CD8-positive, alpha-beta memory T cell (primary cell): ENCODE measurements at places on chromosomes 11 and 22.

- DNase-seq: no peak
- H3K36me3 ChIP-seq: peaks cover 14% of the 10 kb centered on the region
- no peak overlapping the region for H3K4me3 ChIP-seq
- no peaks in the 10 kb centered on the region for H3K4me1 ChIP-seq
- H3K27ac ChIP-seq: no peak overlapping the region
These were observed 4.2 kb upstream of the SUSD2 start for GRCh38 chr22:24177045-24177444.

- H3K4me3 ChIP-seq: no peak overlapping the region
- H3K27me3 ChIP-seq: no peaks in the 10 kb centered on the region
- DNase-seq: no peak
- no peaks in the 10 kb centered on the region for H3K4me1 ChIP-seq
These were observed 76.6 kb upstream of the LRRC4C start for GRCh38 chr11:41536021-41536568.

- H3K27me3 ChIP-seq: no peaks in the 10 kb centered on the region
- H3K36me3 ChIP-seq: no peaks in the 10 kb centered on the region
- H3K27ac ChIP-seq: no peak overlapping the region
- no peaks in the 10 kb centered on the region for H3K4me1 ChIP-seq
- no peak for DNase-seq
These were observed 436.2 kb downstream of the BUD13 start for GRCh38 chr11:116336540-116336939.

GRCh38 chr11:125720781-125721180, 25.3 kb upstream of the PATE1 start:
- H3K4me3 ChIP-seq: no peak overlapping the region
- H3K27me3 ChIP-seq: no peaks in the 10 kb centered on the region
- H3K27ac ChIP-seq: no peak overlapping the region

GRCh38 chr11:44955015-44955738, 4.5 kb upstream of the TP53I11 start:
- H3K36me3 ChIP-seq: no peaks in the 10 kb centered on the region
- H3K27ac ChIP-seq: no peak overlapping the region
- DNase-seq: no peak
- H3K27me3 ChIP-seq: no peaks in the 10 kb centered on the region

GRCh38 chr22:19040391-19040861, 81.8 kb downstream of the DGCR2 start:
- H3K4me1 ChIP-seq: no peaks in the 10 kb centered on the region
- H3K4me3 ChIP-seq: no peak overlapping the region
- H3K27me3 ChIP-seq: no peaks in the 10 kb centered on the region
- peaks cover 46% of the 10 kb centered on the region for H3K36me3 ChIP-seq

DNA sequence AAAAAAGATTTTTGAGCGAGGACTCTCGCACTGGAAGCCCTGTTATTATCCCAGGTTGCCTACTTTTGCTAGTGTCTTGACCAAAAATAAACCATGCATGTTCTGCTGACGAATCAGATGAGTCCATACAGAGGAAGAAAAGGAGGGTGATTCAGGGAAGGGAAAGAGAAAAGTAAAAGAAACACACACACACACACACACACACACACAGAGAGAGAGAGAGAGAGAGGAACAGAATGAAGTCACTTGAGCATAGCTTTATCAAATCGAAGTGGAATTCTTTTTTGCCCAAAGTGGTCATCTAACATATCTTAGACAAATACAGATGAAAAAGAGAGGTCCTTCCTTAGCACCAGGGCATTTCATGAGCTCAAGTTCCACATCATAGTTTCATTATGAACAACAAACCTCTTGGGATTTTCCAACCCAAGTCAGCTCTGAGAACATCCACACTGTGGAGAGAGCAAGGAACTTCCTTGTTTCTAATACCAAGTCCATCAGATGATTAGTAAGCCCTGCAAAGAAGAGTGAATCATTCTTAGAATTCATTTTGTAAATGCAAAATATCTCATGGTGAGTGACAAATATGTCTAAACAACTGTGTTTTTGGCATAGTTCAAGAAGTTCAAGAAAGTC, 7.7 kb upstream of the MMP12 start:
- no peak overlapping the region for H3K4me3 ChIP-seq
- no peaks in the 10 kb centered on the region for H3K4me1 ChIP-seq
- H3K27ac ChIP-seq: no peak overlapping the region
- DNase-seq: no peak
- H3K27me3 ChIP-seq: no peaks in the 10 kb centered on the region
- H3K36me3 ChIP-seq: no peaks in the 10 kb centered on the region

DNA sequence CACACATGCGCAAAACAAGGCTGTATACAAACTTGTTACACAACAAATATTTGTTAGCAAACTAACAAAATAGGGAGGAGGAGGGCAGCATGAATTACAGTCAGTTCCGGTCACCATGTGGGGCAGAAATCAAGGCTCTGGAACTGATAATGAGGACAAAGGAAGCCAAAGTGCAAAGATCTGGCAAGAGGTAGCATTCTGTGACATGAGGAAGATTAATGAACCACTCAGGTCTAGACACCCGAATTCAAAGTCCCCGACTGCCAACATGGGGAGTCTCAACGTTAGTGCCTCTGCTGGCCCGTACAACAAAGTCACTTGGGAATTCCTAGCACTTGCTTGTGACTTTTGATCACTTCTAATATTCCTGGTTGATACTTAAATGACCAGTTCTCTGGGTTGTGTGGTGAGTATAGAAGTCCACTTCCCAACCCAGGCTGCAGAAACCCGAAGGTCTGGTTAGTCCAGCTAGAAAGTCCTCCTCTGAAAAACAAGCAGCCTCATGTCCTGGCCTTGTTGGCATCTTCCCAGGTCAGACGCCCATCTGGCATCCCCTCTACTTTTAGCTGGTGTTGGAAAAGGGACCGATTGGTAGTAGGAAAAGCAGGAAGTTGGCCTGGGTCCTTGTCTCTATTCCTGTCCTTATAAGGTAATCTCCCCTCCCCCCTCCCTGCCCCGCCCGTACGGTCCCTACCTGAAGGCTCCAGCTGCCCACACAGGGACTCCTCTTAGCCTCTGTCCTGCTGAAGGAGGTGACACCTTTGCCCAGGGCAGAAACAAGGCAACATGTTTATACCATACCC, 1.6 kb downstream of the SUN2 start:
- H3K4me1 ChIP-seq: peaks cover 76% of the 10 kb centered on the region
- DNase-seq: no peak
- H3K4me3 ChIP-seq: peak overlapping the region; percentile 98
- H3K27ac ChIP-seq: peak overlapping the region; percentile 70
- no peaks in the 10 kb centered on the region for H3K27me3 ChIP-seq

DNA sequence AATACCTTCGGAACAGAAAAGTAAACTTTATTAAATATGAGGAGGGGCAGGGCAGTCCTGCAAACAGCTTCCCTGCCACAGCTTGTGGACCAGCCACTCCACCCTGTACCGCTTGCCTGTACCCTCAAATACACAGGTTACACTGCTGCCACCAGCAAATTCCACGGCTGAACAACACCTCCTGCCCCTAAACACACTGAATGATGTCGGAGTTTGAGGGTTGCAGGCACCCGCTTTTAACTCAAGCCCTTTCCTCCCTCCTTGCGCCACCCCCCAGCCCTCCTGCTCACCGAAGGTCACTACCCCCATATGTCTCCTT, 4.0 kb downstream of the VSIG2 start:
- no peaks in the 10 kb centered on the region for H3K36me3 ChIP-seq
- no peak overlapping the region for H3K4me3 ChIP-seq
- H3K27me3 ChIP-seq: no peaks in the 10 kb centered on the region
- DNase-seq: no peak
- peaks cover 9% of the 10 kb centered on the region for H3K4me1 ChIP-seq
- H3K27ac ChIP-seq: no peak overlapping the region

DNA sequence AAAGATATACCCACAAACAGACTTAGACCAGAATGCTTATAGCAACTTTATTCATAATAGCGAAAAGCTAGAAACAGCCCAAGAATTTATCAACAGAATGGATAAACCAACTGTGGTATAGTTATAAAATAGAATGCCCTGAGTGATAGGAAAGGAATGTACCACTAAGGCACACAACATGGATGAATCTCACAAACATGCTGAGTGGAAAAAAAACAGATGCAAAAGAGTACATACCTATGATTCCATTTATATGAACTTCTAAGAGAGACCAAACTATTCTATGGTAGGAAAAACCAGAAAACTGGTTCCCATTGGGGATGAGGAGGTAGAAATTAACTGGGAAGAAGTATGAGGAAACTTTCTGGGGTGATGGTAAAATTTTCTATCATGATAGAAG, 40.4 kb upstream of the GRIK4 start:
- H3K27ac ChIP-seq: no peak overlapping the region
- no peak overlapping the region for H3K4me3 ChIP-seq
- H3K4me1 ChIP-seq: no peaks in the 10 kb centered on the region
- DNase-seq: no peak
- H3K36me3 ChIP-seq: no peaks in the 10 kb centered on the region
- no peaks in the 10 kb centered on the region for H3K27me3 ChIP-seq

DNA sequence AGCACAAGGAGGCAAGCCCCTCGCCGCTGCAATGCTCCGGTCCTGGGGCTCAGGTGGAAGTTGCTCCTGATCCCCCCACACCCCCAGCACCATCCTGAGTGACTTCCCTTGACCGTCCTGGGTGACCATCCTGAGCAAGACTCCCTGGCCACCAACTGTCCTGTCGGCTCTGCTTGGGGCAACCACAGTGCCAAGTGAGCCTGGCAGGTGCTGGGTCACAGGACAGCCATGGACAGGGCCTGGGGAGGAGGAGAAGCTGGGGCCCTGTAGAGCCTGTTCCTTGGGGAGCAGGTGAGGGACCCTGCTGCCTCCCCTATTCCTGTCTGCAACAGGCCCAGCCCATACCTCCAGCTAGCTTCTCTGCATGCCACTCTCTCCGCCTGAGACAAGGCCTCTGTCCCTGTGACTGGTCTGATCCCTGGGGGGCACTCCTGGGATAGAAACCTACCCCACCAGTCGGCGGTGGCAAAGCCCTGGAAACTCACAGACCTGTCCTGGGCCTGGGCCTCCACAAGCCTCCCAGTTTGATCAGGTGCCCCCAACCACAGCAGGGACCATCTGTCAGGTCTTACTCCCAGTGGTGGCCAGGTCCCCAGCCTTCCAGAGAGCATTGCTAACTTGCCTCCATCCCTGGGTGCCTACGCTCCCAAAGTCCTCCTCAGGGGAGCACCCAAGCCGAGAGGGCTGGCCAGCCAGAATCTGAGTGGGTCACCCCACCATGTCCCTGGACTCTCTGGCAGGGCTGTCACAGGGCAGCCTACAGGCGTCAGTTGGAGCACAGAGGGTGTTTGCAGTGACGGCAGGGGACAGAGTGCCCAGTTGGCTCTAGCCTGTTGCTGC, 68.7 kb upstream of the WNT7B start:
- peaks cover 18% of the 10 kb centered on the region for H3K4me1 ChIP-seq
- peak; percentile 49 for DNase-seq
- H3K4me3 ChIP-seq: peak overlapping the region; percentile 17
- H3K36me3 ChIP-seq: no peaks in the 10 kb centered on the region

DNA sequence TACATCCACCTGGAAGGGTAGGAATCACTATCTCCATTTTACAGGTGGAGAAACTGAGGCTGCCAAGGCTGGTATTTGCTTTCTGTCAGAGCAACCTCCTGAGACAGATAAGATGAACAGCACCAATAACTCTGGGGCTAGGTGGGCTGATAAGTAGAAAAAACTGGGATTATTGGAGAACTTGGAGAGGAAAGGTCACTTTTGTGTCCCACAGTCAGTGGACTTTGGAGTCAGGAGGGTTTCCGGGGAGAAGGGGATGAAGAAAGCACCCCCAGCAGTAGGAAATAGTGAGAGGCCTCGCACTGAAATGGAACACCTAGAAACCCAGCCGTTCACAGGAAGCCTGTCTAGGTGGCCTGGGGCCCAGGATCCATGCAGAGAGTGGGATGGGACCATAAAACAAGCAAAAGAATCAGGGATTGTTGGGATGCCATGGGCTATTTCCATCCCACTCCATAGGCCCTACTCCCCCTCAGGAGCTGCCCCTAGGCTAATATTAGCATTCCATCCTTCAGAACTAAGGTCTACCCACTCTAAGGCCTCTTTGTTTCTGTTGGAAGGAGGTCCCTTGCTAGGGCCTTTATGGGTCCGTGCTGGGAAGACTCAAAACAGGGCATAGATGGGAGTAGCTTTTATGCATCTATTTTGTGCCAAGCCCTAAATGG, 31.0 kb upstream of the FCHSD2 start:
- no peaks in the 10 kb centered on the region for H3K27me3 ChIP-seq
- no peak overlapping the region for H3K4me3 ChIP-seq
- no peaks in the 10 kb centered on the region for H3K36me3 ChIP-seq
- no peak for DNase-seq

- no peak overlapping the region for H3K4me3 ChIP-seq
- H3K36me3 ChIP-seq: no peaks in the 10 kb centered on the region
- H3K27me3 ChIP-seq: no peaks in the 10 kb centered on the region
- no peaks in the 10 kb centered on the region for H3K4me1 ChIP-seq
- no peak overlapping the region for H3K27ac ChIP-seq
These were observed 115.0 kb upstream of the CD82 start for GRCh38 chr11:44450295-44450932.

GRCh38 chr22:27671413-27671935, 130.1 kb downstream of the MN1 start:
- no peak overlapping the region for H3K4me3 ChIP-seq
- H3K4me1 ChIP-seq: no peaks in the 10 kb centered on the region
- no peak for DNase-seq

DNA sequence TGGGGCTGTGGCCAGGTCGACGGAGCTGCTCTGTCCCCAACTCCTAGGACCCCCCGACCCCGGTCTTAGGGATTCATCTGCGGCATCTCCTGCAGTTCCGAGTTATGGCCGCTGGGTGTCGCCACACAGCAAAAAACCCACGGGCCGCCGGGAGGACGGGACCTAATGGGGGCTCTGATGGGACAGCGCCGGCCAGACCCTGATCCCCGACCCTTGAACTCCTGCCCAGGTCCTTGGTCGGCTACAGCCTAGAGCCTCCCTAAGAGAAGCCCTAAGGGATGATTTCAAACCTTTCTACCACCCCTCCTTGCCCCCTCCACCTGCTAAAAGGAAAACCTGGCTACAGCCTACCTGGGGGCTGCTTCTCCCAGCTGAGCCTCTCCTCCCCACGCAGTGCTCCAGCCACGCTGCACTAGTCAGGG, 30.8 kb upstream of the LRRC10B start:
- peaks cover 8% of the 10 kb centered on the region for H3K4me1 ChIP-seq
- DNase-seq: peak; percentile 65
- H3K27me3 ChIP-seq: no peaks in the 10 kb centered on the region
- H3K36me3 ChIP-seq: no peaks in the 10 kb centered on the region

- no peak for DNase-seq
- H3K27me3 ChIP-seq: no peaks in the 10 kb centered on the region
- no peaks in the 10 kb centered on the region for H3K4me1 ChIP-seq
- no peak overlapping the region for H3K27ac ChIP-seq
- H3K36me3 ChIP-seq: no peaks in the 10 kb centered on the region
- no peak overlapping the region for H3K4me3 ChIP-seq
These were observed 199.5 kb downstream of the AASDHPPT start for GRCh38 chr11:106276859-106277436.
